ENCODE measurements at places on chromosomes 2 and 18.

DNA sequence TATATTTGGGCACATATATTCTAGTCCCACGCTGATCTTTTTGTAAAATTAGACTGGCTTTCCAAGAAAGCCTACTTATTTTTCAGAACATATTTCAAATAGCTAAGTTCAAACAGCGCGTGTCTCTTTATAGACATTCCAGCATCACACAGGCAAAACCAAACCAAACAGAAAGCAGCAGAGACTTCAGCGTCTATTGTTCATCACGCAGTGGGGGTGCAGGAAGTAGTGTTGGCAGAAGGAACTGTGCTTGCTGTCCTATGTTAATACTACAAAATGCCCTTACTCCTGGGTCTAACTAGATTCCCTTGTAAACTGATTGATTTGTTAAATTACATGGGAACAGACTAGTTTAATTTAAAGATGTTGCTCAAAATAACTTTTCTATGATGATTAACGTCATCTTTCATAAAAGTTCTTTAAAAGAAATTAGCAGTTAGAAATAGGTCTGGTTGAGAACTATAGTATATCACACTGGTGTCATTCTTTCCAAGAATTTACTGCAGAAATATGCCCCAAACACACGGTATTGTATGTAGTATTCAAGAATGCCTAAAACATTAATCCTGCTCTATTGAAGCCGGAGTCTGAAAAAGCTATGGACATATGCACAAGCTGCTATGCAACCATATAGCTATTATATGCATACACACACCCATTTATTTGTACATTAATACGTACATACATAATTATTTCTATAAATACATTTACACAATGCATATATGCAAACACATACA, 436.3 kb downstream of the CBLN2 start:
- peak; percentile 57 for DNase-seq

DNA sequence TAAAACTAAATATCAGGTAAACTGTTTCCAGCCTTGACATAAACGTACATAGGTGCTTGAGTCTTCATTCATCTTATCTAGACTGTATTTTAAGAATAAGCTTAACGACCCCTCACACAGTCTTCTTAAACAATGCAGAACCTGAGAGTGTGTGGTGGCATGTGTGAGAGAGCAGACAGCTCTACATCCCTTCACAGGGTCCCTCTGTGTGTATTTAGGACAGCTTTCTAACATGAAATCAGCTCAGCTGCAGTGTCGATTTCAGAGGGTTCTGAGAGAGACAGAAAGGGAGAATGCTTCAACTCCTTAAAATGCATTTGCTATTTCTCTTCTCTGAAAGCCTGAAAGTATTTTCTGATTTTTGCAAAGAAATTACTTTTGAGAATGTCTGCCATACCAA, 185.2 kb downstream of the GRB14 start:
- no peak for DNase-seq

GRCh38 chr2:168210895-168211570, 36.4 kb downstream of the STK39 start:
- peak; percentile 84 for DNase-seq

DNA sequence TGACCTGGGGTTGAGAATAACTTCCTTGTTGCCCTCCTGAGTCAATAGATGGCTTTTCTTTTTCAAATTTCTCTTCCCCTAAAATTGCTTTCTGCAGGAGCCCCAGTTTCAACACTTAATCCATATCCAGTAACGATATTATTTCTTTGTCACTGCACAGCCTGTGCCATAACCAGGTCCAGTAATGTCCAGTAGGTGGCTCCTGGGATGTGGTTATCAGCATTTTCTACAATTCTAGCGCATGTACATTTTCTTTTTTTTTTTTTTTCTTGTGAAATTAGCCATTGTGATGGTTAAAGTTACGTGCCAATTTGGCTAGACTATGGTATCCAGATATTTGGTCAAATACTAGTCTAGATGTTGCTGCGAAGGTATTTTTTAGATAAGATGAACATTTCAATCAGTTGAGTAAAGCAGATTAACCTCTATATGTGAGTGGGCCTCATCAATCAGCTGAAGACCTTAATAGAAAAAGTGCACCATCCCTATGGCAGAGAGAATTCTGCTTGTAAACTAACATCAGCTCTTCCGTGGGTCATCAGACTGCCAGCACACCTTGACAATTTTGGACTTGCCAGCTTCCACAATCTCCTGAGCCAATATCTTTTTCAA, 72.9 kb upstream of the SCG2 start:
- DNase-seq = no peak

DNA sequence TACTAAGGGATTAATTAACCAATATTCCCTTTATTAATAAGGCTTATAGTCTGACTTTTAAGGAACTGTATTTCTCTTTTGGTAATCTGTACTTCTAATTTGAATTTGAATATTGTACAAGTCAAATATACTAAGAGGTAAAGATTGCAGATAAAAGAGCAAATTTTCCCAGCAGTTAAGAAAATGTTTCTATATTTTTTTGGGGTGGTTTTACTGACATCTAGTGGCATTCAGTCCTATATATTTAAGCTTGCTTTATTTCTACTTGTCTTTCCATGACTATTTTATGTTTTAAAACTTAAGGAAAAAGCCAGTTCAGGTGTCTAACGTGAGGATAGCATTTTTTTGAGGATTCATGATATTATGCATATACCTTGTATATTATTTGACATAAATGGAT, 41.6 kb downstream of the TDRD15 start:
- DNase-seq = no peak

DNA sequence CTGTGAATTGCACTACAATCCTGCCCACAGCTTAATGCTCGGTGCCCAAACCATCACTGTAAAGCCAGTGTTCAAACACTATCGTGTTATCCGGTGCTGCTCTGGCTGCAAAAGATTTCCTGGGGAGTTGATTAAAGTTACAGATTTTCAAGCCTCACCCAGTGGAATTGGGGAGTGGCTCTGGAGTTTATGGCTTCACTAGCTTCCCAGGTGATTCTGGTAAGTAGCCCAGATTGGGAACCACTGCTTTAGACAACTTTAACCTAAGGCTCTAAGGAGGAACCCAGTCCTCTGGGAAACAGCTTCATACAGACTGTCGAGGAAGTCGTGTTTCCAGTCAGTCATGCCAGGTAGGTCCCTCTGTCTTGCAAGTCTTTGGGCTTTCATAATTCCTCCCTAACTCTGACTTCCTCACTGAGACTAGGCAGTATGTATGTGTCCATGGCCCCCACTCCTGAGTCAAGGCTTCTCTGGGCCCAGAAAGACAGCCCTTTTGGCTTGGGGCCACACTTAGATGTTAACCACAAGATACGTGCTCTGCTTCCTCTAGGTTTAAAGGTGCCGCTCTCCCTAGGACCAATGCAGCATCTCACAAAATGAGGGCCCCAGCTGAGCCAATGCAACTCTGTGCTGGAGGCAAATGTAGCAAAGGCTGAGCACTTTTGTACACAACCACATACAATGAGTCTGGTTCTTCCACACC, 299.7 kb downstream of the PRKCE start:
- no peak for DNase-seq

DNA sequence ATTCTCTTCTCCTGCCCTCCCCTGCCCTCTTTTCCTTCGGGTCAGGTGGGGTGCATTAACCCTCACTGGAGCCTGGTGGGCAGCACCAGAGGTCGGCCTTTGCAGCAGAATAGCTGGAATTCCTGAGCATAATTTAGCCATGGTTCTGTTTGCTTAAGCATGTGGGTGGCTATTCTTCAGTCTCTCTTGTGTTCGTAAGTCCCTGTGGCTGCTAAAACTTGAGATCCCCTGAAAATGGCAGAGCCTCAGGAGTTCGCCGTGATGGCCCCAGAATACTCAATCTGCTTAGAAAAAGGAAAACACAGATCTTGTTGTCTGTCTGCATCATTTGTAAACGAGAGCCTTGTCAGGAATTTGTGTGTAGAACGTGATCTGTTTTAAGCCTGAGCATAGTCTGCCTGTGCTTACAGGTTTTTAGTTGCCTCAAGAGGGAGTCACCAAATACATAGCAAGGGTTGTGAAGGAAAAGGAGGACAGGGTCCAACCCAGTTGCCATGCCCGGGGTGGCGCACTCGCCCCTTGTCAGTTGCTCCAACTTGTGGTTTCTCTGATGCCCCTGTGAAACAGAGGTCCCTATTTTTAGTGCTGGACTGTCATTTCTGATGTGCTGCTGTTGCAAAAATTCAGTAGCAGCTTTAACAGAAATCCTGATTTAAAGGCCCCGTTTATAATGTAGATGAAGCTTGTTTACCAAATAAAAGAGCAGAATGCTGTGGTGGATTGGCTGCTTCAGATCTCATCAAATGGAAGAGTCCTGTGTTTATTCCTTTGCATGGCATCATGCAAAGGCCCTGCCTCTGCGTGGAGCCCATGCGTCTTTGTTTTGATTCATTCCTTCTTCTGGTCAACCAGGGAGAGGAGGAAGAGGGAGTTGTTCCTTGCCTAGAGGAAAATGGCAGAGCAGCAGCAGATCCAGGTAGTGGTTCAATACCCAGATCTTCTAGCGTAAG, 74.8 kb downstream of the WDSUB1 start:
- no peak for DNase-seq

DNA sequence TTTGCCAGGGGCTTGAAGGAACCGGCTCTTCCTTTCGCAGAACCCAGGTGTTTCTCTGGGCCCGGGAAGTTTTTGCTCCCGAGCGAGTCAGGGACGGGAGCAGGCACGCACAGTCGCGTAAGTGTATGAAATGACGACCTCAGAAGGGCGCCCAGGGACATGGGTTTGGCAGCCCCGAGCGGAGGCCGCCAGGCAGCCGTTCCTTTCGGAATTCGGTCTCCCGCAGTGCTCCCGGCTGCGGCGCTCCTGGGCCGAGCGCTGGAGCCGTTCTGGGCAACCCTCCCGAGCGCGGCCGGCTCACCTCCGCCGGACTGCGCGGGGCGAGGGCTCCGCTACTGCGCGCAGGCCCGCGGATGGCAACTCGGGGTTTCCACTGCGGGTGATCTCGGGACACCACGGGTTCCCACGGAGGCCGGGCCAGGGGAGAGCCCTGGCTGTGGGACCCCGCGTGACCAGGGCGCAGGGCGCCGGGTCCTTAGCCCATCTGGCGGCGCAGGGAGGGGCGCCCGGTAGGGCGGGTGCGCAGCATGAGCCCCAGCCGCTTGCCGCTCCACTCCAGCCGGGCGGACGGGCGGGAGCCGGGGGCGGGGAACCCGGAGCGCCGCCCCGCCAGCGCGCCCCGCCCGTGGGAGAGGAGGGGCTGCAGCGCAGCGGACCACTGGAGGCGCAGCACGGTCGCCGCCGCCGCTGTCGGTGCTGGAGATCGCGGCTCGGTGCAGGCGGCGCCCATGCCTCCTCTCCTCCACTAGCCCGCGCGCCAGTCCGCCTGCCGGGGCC, at the start of gene OSBPL6:
Gene OSBPL6 (plus strand): TSS at position 690 of the 777 bp plus-strand sequence. CDS start 111,673 bp downstream, outside the sequence.
- peak; percentile 70 for DNase-seq

GRCh38 chr18:28185121-28185520, 8.2 kb upstream of the CDH2 start:
- no peak for DNase-seq

DNA sequence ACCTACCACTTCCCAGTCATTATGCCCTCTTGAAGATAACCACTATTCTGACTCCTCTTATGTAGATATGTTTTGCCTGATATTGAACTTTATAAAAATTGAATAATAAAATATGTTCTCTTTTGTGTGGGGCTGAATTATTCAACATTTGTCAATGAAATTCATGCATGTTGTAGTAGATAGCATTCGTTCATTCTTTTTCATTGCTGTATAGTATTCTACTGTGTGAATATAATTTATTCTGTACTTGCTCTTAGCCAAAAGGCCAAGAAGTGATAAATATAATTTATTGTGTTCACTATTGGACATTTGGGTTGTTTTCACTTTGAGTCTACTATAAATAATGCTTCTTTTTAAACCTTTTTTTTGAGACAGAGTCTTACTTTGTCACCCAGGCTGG, 29.0 kb downstream of the EML6 start:
- DNase-seq = no peak

GRCh38 chr2:96873651-96874096, 3.8 kb upstream of the SEMA4C start:
- DNase-seq = no peak

DNA sequence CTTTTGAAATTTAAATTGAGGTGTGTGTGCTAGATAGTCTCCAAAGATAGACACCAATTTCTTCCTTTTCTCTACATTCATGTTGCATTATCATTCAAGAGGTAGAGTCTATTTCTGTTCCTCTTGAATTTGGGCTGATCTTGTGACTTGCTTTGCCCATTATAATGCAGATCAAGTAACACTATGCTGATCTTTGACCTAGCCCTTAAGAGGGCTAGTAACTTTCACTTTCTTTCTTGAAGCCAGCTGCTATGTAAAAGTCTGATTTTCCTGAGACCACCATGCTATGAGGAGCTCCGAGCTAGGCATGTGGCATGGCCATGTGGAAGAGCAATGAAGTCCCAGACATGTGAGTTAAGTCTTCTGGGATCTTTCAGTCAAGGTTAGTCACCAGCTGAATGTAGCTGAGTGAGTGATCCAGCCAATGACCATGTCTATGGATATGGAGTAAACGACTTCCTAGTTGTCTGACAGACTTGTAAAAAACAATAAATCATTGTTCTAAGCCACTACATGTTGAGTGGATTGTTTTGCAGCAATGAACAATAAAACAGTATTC, 189.4 kb upstream of the CWC22 start:
- DNase-seq = no peak

DNA sequence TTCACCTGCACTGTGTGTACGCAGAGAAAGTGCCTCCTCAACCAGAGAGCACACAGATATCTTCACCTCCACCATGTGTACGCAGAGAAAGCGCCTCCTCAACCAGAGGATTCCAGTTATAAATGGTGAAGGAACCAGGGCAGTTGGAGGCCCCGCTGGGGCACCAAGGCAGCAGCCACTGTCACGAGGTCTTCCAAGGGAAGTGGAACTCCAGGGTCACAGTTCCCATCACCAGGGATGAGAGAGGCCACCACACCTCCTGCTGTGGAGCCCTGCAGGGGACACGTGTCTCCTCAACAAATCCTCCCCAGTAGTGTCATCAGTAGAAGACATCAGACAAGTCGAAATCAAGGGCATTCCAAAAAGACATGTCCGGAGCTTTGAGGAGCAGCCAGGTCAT, 28.2 kb upstream of the NFATC1 start:
- DNase-seq = no peak

DNA sequence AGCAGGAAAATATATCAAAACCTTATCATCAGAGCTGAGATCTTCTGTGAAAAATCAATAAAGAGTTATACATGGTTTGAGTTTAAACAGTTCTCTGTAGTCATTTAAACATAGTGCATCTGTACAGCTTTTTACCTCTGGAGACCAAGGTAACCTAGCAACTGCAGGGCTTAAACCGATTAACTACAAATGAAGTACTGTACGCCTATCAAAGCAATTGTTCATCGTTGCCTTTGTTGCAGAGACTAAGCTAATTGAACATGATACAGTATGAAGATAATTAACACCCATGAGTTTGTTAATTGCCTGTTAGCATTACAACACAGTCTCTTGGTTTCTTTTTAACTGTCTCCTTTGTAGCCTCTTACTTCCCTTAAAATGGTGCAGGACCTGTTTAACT, 147.9 kb downstream of the LNPK start:
- no peak for DNase-seq

- DNase-seq = no peak
Measured at GRCh38 chr2:214960677-214961076, 151.2 kb upstream of the BARD1 start.

GRCh38 chr2:236508466-236508865, 61.2 kb upstream of the ACKR3 start:
- no peak for DNase-seq
